Lower leg skin (tissue), 4 donors: ENCODE measurements at places on chromosomes 2 and 18. TPM values are rescaled to one million over a fixed set of nuclear protein-coding genes. Genes with fewer than 3 reads are reported as not detected.
A peak's percentile ranks its signal among the peaks of the same experiment; 100 is the strongest.

- no peak for DNase-seq
Observed at GRCh38 chr18:23825496-23825895, 136.2 kb downstream of the LAMA3 start.

GRCh38 chr2:40384714-40385113, 67.2 kb downstream of the SLC8A1 start:
- DNase-seq = no peak

DNA sequence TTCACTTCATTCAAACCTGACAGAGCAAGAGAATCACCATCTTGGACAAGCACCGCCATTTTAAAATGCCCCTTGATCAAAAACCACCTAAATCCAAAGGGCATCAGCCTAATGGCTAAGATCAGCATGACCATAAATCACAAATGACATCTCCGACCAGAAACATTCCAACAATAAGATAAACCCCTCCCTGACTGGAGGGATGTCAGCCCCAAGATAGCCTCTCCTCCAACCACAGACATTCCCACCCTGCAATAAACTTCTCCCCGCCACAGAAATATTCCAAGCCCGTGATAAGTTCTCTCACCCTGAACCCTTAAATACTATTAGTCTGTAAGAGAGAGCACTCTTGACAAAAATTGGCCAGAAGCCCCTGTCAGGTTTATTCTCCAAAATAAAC, 21.6 kb upstream of the LYPD1 start:
- no peak for DNase-seq

GRCh38 chr2:18063826-18064470, 185.5 kb downstream of the KCNS3 start:
- DNase-seq = no peak

DNA sequence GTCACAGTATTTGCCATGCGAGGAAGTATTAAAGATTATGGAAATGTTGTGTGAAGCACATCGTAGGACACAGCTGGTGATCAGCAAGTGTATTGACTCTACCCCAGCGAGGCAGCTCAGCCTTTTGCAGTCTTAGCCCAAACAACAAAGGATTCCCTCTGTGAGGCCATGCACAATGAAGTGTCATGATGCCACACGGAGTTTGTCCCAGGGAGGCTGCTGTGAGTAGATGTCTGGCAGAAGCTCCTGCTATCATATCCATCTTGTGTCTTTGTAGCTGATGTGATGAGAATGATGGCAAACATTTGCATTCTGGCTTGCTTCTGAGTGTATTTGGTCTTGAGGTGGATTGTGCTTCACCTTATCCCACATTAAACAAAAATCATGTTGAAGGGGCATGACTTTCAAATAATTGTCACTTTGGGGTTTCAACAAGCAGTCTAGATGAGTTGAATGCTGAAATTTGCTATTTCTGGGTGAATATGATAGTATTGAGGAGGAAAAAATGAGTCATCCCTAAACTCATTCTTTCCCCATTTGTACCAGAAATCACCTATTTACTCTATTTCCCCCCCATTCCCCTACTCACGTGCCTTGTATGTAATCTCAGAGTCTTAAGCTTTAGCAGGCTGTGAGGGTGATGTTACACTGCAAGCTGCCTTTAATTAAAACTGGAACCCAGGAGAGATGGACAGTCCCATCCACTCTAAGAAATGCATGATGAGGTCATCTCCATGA, 273.5 kb downstream of the RNF144A start:
- no peak for DNase-seq

GRCh38 chr2:168853471-168853870, 36.8 kb downstream of the SPC25 start:
- DNase-seq = no peak

DNA sequence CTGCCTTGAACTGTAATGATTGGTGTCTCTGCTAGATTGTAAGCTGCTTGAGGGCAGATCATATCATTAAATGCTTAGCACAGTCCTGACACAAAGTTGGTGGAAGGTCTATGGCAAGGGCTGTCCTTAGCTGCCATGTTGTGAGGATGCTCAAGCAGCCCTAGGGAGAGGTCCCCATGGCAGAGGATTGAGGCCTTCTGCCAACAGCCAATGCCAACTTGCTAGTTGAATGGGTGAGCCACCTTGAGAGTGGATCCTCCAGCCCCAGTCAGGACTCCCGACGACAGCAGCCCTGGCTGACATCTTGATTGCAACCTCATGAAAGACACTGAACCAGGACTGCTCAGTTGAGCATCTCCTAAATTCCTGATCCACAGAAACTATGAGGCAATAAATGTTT, 115.3 kb upstream of the SMAD2 start:
- no peak for DNase-seq

GRCh38 chr2:31341351-31341750, 73.2 kb downstream of the XDH start:
- no peak for DNase-seq

GRCh38 chr2:230600881-230601280, 111.8 kb upstream of the CAB39 start:
- DNase-seq = no peak

DNA sequence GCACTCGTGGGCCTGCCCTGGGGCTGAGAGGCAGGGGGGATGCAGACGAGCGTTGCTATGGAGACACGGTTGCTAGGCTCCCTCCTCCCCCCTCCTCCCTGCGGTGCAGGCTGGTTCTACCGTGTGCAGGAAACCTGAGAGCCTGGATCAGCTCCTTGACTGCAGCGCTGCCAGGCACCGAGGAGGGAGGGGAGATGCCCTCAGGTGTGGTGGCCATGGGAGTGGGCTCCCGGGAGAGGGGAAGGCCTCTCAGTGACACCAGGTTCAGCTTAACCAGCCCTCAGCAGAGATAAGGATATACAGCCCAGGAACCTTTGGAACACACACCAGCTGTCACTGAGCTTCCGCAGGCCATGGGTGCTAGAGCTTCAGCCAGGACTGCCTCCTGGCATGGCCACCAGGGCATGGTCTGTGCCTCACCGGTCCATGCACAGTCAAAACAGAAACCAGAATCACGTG, 124.4 kb upstream of the PXDN start:
- no peak for DNase-seq

GRCh38 chr2:186853951-186854350, 5.0 kb upstream of the ZSWIM2 start:
- DNase-seq = no peak

- peak; percentile 93 for DNase-seq
Observed at GRCh38 chr2:176494949-176495353, 225.7 kb downstream of the MTX2 start.

CRYBA2 gene
- total RNA-seq = not detected

CNTNAP5 gene
- not detected for total RNA-seq

GPR35 gene
- 2.3 TPM for total RNA-seq

DUSP28 gene
- total RNA-seq = 7.8 TPM

SATB2 gene
- 3.7 TPM for total RNA-seq

GCKR gene
- not detected for total RNA-seq

LYG1 gene
- not detected for total RNA-seq

AKAIN1 gene
- total RNA-seq = not detected
